Upper lobe of left lung (tissue), 6 donors: ENCODE measurements at places on chromosomes 5 and 9. TPM values are rescaled to one million over a fixed set of nuclear protein-coding genes. Genes with fewer than 3 reads are reported as not detected.

PCDHAC2 gene
- total RNA-seq = 18.1 TPM

C1QTNF3 gene
- 12.0 TPM for total RNA-seq

DNM1 gene
- 1.8 TPM for total RNA-seq

FIBCD1 gene
- 0.30 TPM for total RNA-seq

LRRTM2 gene
- 0.29 TPM for total RNA-seq

MAP1B gene
- 59.4 TPM for total RNA-seq

BOD1 gene
- total RNA-seq = 25.1 TPM

LHX3 gene
- not detected for total RNA-seq

ABO gene
- 43.9 TPM for total RNA-seq

- no peak for DNase-seq
Measured at GRCh38 chr5:16457853-16458252, 7.7 kb downstream of the ZNF622 start.

GRCh38 chr5:177314376-177315342 lies 3.0 kb upstream of the MXD3 start:
- no peak for DNase-seq

DNA sequence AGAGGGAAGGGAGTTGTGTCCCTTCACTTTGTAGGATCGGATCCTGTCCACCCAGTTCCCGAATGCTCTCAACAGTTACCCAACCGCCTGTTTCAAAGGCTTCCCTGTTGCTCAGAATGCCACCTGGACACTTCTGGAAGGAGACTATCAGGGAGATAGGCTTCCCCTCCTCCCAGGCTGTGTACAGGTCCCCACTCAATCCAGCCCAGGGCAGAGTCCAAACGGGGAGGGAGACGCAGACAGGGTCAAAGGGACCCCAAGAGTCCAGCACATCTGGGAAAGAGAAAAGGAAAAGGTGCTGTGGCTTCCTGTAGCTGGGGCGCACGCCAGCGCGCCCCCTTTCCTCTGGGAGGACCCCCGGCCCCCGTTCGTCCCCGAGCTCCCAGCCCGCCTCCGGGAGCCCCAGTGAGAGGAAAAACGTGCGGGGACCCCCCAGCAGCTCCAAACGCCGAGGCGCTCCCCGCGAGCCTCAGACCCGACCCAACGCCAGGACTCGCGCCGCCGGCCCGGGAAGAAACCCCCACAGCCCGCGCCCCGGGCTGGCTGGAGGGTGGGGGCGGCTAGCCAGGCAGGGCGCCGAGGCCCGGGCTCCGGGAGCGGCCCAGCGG lies 640 bp downstream of the SURF4 start:
- DNase-seq = no peak

DNA sequence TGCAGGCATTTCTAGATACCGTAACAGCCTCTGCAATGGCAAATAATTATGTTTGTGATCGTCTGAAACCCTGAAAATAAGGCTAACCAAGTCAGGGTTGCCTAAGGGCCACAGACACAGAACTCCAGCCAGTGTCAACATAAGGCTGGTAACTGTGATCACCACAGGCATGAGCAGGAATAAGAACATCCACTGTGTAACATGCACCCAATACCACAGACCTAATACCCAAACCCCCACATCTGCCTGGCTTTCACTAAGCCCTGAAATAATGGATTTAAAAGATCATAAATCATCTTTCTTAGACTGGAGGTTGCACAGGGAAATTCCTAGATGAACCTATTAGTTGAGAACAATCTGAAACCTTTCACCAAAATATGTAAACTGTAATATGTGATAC lies 394.5 kb downstream of the NFIB start:
- DNase-seq = no peak

- no peak for DNase-seq
Measured at GRCh38 chr5:151717416-151717815, 30.7 kb upstream of the SPARC start.

- no peak for DNase-seq
Measured at GRCh38 chr9:82488313-82489200, 500.0 kb downstream of the SPATA31D1 start.

DNA sequence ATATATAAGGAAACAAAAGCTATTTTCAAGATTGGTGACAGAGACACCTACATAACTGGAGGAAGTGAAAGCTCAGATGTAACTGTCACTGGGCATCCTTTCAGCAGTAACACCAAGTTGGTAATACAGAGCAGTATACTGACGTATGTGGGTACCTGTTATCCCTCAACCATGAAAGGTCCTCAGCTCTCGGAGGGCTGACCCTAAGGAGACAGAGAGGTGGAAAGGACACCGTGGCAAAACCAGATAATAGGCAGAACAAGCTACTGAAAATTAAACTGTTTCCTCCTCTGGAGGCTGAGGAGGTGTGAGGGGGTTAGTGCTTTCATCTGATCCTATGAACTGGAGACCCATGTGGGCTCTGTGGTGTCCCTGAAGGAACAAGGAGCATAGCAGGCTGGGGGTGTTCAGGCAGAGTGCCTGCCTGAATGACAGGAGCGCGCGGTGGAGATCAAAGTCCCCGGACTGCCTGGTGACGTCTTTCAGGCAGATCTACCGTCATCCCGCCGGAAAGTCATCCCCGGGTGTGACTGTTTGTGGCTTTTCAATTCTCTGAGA lies 130.2 kb upstream of the FSTL4 start:
- no peak for DNase-seq

GRCh38 chr5:115160975-115161475 lies 8.7 kb downstream of the TRIM36 start:
- no peak for DNase-seq

- peak; percentile 96 for DNase-seq
Measured at GRCh38 chr5:176543428-176544182, 5.5 kb upstream of the CDHR2 start.

GRCh38 chr9:111516061-111516465 lies 8.9 kb upstream of the ZNF483 start:
- DNase-seq = no peak

GRCh38 chr5:135139381-135140134 lies 105.5 kb upstream of the PITX1 start:
- no peak for DNase-seq

DNA sequence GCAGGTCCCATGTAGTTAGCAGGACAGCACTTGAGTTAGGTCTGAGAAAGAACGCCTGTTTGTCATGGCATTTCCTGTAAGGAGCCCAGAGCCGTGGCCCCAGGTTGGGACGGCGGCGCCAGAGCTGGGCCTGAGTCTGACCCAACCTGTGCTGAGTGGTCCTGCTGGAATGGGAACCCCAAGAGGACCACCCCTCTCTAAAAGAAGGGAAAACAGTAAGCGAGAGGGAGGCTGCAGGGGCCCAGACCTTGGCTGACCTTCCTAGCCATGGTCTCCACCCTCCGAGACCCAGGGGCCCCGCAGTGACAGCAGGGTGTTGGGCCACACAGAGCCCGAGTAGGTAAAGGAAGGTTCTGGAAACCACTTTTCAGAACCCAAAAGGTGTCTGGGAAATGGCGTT lies 1.8 kb upstream of the LRRC14B start:
- no peak for DNase-seq

- DNase-seq = peak; percentile 84
Measured at GRCh38 chr5:1110307-1111240, 1.3 kb downstream of the SLC12A7 start.

DNA sequence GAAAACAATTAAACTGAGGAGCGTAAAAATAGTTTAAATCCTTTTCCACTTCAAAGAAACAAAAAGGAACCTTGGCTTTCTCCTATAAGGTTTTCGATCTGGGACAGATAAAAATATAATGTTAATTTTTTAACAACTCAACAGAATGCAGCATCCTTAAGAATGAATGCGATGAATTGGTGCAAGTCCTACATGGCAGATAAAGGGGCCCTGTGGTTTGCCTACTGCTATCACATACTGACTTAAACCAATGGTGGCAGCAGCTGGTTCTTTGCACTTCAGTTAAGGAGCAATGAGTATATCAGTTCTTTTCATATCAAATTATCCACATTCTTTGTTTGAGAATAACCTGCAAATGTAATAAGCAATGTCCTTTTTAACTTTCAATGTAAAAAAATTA lies 12.4 kb upstream of the TYRP1 start:
- DNase-seq = no peak

- DNase-seq = no peak
Measured at GRCh38 chr5:61918611-61919010, 387.4 kb upstream of the KIF2A start.

DNA sequence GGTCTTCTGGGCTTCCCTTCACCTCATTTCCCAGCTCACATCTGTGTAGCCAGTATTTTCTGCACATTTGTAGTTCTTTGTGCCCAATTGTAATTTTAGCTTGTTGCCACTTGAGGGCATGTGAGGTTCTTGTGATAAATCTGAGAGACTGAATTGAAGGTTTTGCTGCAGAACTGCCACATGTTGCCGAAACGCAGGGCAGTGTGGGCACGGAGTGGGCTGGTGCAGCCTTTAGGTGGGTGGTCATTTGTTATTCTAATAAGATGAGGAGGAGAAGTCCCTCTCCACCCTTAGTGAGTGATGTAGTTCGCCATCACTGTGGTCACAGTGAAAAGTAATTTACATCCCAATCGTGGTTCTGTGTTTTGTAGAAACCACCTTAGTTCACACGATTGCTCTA lies 21.2 kb downstream of the OTULIN start:
- DNase-seq = no peak
